Activated CD4-positive, alpha-beta T cell treated with anti-CD3 and anti-CD28 coated beads, Interleukin-2, amount 50 U/mL, for 48 hours (primary cell): ENCODE measurements at places on chromosomes 16 and 17.

DNA sequence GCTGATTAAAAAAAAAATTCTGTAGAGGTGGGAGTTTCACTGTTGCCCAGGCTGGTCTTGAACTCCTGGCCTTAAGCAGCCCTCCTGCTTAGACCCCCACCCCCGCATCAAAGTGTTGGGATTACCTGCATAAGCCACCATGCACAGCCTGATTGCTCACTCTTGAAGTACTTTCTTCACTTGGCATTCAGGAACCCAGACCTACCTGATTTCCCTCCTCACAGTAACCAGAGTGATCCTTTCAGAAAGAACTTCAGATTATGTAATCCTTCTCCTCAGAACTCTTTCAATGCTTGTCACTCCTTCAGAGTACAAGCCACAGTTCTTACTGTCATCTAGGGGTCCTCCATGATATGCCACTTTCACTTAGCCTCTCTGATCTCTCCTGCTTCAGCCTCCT is 1.4 kb downstream of the EFCAB13 start:
- DNase-seq: no peak

DNA sequence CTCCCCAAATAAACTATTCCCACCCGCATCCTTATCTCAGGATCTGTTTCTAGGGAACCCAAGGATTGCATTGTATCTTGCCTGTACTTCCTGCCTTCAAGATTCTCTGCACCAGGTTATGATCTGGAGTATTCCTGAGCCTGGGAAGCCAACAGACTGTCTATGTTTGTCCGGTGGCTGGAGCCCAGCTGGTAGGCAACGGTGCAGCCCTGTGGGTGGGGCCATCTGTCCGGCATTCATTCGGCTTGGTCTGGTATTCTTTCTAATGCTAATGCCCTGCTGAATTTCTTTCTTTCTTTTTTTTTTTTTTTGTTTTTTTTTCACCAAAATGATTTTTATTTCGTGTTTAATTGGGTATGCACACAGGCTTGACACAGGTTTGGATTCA is 20.7 kb upstream of the TVP23A start:
- DNase-seq: no peak

- no peak for DNase-seq
These were observed 5.2 kb upstream of the HP start for GRCh38 chr16:72049110-72049509.

DNA sequence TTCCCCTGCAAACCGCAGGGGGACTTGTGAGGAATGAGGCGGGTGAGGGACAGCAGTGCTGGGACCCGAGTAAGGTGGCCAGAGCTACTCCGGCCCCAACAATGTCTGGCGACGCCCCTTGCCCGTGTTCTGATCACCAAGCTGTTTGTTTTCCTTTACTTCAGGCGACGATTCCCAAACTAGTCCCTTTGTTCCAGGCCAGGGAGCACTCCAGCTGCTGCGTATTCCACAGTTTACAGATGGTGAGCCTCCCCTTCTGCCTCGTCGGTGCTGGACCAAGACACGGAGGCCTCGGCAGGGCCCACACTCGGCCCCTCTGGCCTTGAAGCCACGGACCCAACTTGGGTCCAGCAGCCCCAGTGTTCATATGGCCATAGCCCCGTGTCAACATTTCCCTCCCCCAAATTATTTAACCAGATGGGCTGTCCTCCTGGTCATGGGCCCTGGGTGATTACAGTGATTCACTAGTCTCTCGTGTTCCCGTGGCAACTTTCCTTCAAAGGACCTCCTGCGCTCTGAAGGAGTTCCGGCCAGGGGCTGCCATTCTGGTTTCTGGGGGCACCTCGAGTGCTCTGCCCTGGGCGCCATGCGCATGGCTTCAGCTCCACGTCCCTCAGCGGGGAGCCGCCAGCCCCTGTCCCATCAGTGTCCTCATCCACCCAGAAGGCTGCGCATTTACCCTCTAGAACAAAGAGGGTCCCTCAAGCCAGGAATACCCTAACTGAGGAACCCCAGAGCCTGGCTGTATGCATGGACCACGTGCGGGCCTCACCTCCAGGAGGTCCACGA is 24.8 kb upstream of the MTSS2 start:
- DNase-seq: no peak

DNA sequence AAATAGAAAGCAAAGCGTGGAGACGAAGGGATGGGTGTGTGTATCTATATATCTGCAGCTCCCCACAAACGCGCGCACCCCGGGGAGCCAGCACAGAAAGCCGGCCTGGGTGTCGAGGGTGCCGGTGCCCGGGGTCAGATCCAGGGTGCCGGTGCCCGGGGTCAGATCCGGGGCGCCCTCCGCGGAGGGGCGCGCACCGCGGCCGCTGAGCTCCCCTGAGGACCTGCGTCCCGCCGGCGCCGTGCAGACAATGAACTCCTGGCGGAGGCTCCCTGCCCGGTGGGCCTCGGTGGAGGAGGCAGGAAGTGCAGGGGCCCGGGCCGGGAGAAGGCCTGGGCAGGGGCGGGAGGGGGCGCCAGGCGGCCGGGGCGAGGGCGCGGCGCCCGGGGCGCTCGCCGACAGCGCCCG is 1.1 kb downstream of the ZNF423 start:
- DNase-seq: peak; percentile 23

DNA sequence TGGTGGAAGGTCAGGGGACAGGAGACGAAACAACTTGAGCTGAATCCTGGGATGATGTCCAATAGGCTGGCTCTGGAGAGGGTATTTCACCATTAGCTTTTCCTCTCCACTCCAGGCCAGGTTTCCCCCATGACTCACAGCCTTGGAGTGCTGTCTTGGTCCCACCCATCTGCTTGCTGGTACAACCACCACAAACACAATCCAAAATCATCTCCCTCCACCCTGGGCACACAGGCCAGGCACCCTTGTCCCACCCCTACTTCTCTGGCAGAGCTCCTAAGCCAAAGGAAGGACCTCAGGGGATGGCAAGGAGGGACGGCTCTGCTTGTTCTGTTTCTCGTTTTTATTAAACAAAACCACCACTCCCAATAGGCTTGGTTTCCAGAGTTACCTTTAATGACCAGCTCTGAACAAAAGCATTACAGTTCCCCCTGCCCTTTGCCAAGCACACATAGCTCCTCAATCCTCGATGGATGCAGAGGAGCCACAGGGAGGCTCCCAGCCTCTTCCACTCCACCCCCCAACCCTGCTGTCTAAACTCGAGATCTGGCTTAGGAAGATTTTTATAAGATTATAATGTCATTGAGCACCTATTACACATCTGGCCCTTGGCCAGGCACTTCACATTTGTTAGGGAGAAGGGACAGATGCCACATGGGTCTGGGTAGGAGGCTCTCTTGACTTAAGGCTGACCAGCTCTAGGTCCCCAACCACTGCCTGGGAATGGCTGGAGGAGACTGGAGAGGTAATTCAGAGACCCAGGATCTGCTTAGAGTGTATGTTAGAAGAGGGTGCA is 13.3 kb downstream of the CAVIN1 start:
- no peak for DNase-seq

GRCh38 chr17:19457046-19457445 is 46.0 kb downstream of the RNF112 start:
- DNase-seq: no peak

- no peak for DNase-seq
These were observed 723.8 kb downstream of the CDH11 start for GRCh38 chr16:64397945-64398508.

- DNase-seq: no peak
These were observed 14.2 kb downstream of the TRPV3 start for GRCh38 chr17:3543453-3543852.

- no peak for DNase-seq
These were observed 12.4 kb downstream of the TEX14 start for GRCh38 chr17:58679263-58680037.

GRCh38 chr16:49093939-49094338 is 187.7 kb downstream of the CBLN1 start:
- DNase-seq: no peak

- DNase-seq: no peak
These were observed 919.3 kb downstream of the CDH11 start for GRCh38 chr16:64202571-64202970.

DNA sequence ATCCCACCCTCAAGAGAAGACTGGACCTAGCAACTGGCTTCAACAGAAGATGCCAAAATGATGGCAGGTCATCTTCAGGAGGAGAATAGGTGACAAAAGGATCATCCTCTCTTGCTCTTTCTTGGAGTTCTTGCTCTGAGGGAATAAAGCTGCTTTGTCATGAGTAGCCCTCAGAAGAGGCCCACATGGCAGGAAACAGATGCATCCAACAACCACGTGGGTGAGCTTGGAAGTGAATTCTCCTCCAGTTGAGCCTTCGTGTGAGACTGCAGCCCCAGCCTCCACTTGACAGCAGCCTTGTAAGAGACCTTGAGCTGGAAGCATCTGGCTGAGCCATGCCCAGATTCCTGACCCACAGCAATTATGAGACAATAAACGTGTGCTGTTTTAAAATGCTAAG is 87.5 kb downstream of the DYNLRB2 start:
- DNase-seq: no peak

- DNase-seq: no peak
These were observed 49.0 kb downstream of the CHD9 start for GRCh38 chr16:53103811-53104210.

GRCh38 chr17:30950669-30951399 is 20.0 kb upstream of the RNF135 start:
- DNase-seq: no peak

GRCh38 chr17:17480593-17481148 is 3.9 kb downstream of the MED9 start:
- DNase-seq: no peak

DNA sequence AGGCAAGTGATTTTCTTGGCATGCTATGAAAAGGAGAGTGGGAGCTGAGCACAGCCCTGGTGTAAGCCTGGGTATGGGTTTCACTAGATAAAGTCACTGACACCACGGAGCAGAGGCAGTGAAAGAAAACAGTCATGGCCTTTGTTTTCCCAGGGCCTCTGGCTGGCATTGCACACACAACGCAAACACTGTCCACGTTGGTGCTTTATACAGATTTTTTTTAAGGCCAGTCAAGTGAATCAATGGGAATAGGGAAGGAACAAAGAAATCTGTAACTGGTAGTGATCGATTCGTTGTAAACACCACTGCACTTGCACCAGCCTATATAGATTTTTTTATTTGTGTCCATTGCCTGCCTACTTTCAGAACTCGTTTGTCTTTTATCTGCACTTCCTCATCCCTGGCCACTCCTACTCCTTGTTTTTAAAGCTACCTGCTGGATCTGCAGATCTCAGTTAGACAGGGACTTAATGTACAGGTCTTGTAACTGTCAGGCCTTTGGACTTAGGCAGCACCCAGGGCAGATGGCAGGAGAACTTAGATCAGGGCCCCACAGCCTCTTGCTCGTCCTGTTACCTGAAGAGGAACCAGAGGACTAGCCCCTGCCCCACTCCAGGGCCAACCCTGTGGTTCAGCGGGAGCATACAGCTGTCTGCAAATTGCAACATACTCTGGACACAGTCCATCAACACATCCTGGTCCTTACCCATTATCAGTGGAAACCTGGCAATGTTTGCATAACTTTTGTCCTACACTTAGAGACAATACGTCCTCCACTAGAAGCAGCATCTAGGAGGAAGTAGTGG is 10.6 kb upstream of the TMIGD1 start:
- no peak for DNase-seq

DNA sequence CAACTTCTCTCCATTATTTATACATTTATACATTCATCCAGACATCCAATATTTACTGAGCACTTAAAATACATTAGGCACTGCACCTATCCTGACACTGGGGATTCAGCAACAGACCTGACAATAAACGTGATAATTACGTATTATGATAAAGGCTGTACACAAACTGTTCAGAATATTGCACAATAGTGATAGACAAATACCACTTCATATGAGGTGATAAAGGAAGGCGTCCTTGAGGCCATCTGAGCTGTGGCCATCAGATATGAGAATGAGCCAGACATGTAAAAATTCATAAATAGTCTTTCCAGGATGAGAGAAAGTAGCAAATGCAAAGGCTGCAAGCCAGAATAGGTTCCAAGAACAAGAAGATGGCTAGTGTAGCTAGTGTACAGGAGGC is 8.6 kb downstream of the USP32 start:
- no peak for DNase-seq

- no peak for DNase-seq
These were observed 16.8 kb upstream of the TRPV2 start for GRCh38 chr17:16398270-16399267.

DNA sequence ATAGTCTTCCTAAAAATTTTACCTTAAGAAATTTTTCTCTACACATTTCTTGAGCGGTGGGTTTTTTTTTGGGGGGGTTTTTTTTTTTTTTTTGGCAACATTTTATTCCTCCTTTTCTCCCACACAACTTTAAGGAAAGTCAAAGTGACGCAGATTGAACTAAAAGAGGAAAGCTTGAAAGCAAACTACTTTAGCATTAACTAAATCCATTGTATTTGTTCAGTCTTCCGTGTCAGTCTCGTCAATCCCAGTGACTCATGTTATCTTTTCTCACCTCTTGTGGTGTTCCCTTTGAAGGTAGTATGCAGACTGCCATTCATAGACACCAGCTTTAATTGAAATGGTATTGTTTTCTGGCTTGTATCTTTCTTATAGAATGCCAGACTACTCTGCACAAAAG is 39.3 kb downstream of the TADA2A start:
- no peak for DNase-seq

DNA sequence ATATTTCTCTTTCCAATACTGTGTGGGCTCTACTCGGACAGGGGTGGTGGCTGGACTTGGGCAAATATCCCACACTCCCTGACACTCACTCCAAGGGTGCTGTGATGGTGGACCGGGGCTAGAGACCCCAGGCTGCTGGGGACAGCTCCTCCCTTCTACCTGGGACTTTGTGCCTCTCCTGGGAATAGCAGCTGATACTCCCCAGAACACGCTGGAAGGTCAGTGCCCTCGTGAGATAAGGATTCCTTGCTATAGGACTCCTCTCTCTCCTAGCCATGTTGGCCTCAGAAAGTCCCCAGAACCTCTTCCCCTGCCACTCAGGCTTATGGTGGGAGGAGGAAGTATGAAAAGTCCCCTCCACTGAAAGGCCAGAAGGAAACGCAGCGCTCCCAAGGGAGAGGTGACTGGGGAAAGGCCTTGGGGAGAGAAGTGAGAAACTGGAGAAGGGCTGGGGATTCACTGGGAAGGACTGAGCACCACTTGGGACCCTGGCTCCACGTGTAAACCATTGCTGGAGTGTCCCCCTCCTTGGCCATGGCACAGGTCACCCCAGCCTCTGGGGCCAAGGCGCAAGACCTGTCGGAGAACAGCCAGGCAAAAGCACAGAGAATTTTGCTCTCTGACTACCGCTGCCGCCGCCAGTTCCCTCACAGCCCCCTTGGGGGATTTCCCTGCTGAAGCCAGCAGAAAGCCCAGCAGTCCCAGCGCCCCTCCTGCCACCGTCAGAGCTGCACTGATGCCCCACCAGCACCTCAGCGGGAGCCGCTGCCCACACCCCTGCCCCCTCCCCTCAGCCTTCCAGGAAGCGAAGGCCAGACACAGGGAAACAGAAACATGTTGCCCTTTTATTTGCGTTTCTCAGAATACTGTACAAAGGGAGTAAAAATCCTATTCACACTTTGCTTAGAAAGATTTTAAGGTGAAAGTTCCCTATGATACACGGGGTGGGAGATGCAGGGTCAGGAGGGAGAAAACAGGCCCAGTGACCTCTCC is 2.1 kb upstream of the GSDMB start:
- DNase-seq: peak; percentile 67

- DNase-seq: no peak
These were observed 59.2 kb downstream of the BMERB1 start for GRCh38 chr16:15493466-15494180.

DNA sequence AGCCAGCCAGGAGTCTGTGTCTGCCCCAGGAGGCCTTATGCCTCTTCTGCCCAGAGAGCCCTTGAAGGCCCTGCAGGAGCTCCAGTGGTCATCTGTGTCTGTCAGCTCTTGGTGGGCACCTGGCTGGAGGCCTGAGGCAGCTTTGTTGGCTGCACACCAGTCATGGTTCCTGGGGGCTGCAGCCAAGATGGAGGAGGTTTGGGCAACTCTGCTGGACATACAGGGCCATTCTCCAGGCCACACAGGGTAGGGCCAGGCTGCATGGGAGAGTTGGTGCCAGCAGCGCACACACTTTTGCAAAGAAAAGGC is 29.4 kb downstream of the B9D1 start:
- no peak for DNase-seq
